ENCODE measurements at places on chromosomes 5 and 9. TPM values are rescaled to one million over a fixed set of nuclear protein-coding genes. Genes with fewer than 3 reads are reported as not detected.

ZNF483 gene
- 20.1 TPM for total RNA-seq

GRCh38 chr5:87405472-87406155 is 7.1 kb downstream of the CCNH start:
- DNase-seq = no peak

GRCh38 chr9:133403766-133404453 is 13.9 kb downstream of the REXO4 start:
- no peak for DNase-seq

GRCh38 chr5:3105172-3105571 is 353.7 kb upstream of the IRX2 start:
- DNase-seq = no peak

DNA sequence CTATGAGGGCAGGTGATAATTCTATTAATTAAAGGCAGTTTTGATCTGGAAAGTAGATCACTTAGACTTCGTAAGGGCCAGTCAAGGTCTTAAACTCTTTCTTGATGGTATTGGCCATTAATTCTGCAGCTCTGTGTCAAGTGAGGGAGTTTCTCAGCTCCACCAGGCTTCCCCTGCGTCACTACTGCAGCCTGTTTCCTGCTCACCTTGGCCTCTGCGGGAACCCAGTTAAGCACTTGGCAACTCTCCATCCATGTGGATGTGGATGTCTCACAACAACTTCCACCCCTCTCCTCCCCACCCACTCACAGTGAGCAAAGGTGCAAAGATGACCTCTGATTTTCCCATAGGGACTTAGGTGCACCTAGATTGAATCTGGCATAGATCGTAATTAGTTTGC is 191.6 kb downstream of the PLK2 start:
- DNase-seq = no peak

DNA sequence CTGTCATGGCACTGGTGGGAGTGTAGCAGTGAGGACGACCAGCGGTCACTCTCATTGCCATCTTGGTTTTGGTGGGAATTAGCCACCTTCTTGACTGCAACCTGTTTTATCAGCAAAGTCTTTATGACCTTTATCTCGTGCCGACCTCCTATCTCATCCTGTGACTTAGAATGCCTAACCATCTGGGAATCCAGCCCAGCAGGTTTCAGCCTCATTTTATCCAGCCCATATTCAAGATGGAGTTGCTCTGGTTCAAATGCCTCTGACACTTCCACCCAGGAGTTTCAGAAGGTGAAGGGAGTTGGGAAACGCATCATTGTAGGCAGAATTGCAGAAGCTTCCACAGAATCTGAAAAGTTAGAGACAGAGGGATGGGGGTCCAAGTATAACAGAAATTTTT is 35.4 kb downstream of the SHC3 start:
- no peak for DNase-seq

DNA sequence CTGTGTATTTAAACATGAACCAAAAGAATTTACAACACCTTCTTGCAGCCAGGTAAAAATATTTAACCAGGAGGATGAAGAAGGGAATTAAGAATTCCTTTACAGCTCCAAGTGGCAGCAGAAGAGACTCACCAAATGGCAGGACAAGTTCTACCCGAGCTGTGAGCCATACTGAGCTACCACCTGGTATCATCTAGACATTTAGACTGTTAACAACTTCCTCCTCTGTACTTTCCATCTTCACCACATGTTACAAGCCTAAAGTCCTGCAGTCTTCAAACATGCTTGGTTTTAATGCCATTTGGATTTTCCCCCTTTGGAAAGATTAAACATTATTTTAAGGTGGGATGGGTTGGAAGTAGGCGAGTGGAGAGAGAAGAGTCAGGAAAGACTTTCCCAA is 190.2 kb downstream of the TRPM6 start:
- DNase-seq = no peak

- no peak for DNase-seq
Measured at GRCh38 chr5:139914218-139914807, 118.7 kb downstream of the PSD2 start.

GRCh38 chr5:39063037-39063436 is 11.2 kb downstream of the RICTOR start:
- no peak for DNase-seq

GRCh38 chr5:78569441-78569840 is 79.1 kb downstream of the LHFPL2 start:
- peak; percentile 86 for DNase-seq

GRCh38 chr5:115260248-115260647 is 2.4 kb downstream of the PGGT1B start:
- DNase-seq = no peak

DNA sequence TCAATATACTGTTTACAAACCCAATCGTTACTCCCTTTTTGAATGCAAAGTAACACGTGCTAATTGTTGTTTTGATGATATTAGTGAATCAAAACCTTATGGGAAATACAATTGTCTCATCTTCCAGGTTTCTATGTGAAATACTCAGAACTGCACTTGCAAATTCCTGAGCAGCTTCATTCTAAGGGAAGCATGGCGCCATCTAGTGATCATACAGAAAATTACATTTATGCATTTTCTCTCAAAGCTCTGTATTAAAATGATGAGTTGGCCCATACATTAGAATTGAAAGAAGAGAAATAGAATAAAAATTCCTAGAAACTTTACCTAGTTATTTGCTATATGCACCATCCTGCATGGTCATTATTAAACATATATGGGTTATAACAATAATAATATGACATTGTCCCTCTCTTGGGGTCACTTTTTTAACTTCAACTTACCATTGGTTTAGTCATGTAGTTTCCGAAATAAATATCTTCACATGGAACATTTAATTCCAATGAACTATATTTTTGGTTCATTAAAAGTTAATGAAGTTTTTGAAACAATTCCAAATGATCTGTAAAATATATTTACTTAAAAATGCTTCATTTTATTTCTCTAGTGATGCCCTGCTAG is 220.0 kb downstream of the PDE4D start:
- DNase-seq = no peak

DNA sequence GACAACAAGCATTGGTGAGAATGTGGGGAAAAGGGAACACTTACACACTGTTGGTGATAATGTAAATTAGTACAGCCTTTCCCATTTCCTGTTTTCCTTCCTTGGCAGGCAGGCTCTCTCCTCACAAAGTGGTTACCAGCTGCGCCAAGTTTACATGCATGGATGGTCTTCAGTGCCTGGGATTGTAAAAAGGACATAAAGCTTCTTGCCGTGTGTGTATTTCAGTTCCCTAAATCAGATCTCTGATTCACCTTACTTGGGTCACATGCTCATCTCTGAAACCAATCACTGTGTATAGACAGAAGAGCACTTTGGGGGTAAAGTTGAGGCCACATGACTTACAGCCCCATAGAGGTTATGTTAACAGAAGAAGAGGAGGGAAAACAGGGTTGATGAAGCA is 92.8 kb downstream of the CAVIN4 start:
- no peak for DNase-seq

- no peak for DNase-seq
Measured at GRCh38 chr9:116269250-116269649, 115.7 kb downstream of the PAPPA start.

All from sciatic nerve (tissue), 2 donors.